Activated naive CD8-positive, alpha-beta T cell treated with anti-CD3 and anti-CD28 coated beads, Interleukin-2, amount 10 ng/mL, durations not matched to agents 7 days and 5 days (primary cell): ENCODE measurements at places on chromosomes 13 and 19.

DNA sequence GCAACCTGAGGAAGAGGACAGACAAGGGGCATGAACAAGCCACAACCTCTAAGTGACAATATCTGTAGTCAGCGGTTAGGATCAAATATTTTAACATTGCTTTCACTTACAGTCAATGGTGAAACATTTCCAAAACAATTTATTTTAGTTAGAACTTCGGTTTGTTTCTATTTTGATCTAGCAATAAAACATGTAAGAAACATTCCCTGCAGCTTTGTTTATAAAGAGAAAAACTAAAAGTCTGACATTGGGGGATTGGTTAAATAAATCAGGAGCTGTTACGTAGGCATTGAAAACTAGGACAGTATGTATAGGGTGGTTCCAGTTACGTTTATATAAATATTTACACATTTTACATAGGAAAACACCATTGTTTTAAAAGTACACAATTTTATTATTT is 3.4 kb downstream of the URI1 start:
- DNase-seq, result no peak

GRCh38 chr13:53098455-53098854 is 69.8 kb downstream of the OLFM4 start:
- no peak for DNase-seq

DNA sequence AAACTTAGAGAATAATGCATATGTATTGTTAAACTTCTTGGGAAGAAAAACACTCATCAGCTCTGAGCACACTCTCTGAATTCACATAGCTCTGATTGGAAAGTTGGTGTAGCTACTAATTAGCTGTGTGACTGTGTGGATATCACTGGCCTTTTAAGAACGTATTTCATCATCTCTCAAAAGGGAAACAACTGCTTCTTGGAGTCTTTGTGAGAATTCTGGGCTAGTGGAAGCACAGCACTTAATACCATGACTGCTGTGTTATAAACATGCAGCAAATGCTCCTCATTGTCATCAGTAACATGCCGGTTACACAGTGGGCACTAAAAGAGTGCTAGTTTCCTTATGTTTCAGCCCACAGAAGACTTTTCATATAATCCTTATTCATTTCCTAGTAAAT is 220.9 kb upstream of the CSNK1A1L start:
- no peak for DNase-seq

DNA sequence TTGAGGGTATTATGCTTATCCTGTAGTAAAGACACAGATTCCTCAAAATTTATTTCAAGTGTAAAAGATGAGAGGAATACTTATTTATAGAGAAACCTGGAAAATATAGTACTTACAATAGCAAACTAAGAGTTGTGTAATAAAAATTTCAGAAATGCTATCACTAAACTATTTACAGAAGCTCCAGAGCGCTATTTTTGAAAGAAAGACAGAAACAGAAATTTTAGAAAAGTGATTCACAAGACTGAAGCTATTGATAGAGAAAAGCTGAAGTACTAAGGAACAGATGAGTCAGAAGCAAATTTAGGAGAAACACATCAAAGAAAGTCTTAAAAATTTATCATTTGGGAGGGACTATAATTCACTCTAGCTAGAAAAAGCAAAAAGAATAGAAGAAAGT is 1174.2 kb downstream of the DIAPH3 start:
- no peak for DNase-seq

DNA sequence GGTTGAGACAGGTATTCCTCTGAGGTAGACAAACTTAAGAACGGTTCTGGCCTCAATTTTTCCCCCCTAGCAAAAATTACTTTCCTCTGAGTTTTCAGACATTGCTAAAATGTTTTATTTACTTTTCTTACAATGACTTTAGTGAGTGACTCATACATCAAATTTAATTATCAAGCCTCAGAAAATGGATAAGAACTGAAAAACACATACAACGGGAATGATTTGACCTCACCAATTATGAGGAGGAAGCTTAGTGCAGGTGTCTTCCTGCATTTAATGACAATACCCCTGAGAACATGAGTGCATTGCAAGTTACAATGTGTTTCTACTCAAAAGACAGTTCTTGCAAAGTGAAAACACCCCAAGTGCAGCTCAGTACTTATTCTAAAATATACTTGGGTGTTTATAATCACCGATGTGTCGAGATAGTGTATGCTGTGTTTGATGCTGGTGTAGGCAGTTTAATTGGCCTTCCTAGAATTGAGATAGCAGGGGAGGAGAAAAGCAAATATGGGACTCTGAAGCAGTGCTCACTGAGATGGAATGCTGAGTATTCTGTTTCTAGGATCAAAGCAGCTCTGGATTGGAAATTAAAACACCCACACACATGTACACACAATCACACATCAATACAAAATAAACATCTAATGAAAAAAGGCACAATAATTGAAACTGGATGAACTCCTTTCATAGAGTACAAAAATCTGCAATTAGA is 189.5 kb upstream of the SLC10A2 start:
- DNase-seq, result no peak

DNA sequence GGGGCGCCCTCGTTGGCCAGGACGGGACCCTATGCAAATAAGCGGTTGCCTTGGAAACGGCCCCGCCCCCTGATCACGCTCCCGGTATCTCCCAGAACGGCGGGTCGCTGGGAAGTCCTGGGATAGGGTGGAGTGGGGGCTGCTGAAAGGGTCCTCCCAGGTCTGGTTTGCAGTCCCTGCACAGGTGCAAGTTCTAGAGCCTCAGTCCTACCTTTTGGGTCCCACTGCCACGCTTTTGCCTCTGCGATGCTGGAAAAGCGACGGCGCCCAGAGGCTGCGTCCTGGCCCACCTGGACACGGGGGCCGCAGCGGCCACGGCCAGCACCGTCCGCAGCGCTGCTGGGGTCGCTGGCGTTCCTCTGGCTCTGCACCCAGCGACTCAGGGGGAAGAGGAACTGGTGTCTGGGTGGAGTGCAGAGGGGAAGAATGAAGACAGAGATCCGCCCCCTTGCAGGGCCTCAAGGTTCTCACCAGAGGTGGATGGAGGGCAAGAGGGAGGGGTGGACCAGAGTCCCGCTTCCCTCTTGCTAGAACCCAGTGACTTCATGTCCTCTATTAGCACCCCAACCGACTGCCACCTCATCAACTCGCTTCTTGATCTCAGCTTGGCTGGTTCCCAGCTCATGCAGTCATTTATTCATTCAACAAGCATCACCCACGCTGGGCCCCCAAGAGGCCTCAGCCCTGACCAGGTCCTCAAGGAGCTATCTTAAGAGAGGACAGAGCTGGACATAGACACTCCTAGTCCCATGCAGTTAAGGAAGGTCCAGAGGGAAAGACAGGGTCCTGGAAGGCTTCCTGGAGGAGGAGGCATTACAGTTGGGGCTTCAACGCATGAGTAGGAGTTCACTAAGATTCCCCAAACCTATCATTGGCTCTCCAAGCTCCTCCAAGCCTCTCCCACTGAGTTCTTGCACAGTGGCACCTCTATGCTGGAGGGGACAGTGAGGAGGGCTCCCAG is at the start of gene LRRC25:
LRRC25 (minus strand) TSS at position 381 of the 961 bp plus-strand sequence. CDS start 659 bp downstream, outside the sequence.
- DNase-seq, result no peak

DNA sequence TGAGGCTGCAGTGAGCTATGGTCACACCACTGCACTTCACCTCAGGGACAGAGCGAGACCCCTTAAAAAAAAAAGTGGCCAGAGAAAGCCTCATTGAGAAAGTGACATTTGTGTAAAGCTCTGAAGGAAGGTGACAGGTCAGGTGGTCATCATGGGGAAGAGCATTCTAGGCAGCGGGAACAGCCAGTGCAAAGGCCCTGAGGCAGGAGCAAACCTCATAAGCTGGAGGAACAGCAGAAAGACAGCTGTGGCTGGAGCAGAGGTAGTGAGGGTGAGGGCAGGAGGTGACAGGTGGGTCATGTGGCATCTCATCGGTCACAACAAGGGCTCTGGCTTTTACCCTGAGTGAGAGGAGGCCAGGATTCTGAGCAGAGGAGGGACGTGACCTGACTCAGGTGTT is 64.4 kb downstream of the RYR1 start:
- no peak for DNase-seq

DNA sequence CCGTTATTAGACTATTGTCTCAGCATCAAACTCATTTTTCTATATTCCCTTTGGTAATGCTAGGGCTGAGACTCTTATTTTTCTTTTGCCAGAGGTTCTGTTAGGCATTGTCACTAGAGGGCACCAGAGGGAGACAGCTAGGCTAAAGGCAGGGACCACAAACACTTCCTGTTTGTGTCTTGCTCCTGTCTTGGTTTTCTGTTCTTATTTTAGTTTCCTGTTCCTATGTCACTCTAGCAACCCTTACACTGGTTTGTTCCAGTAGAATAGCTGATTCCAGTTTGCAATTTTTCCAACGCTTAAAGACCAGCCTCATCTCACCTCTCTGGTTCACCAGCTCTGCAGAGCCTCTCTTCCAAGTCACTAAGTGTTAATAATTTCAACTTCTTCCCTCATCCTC is 772.0 kb downstream of the DIAPH3 start:
- no peak for DNase-seq

DNA sequence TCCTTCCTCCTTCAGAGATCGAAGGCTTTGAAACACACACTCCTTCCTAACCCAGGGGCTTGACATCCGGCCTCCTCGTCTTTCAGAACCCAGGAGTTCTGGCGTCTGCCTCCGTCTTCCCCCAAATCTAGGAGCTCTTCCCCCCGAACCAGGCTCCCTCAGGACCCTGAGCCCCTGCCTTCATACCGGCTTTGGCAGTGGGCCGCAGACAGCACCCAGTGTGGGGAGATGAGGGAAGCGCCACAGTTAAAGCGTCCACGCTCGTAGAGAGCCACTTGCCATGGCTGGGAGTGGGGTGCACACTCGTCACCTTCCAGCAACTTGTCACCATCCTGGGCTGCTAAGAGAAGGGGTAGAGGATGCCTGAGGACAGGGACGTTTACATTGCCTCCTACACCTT is 3.9 kb upstream of the KLK1 start:
- DNase-seq, result no peak

GRCh38 chr13:74288361-74288911 is 154.2 kb upstream of the KLF12 start:
- DNase-seq, result peak; percentile 47

DNA sequence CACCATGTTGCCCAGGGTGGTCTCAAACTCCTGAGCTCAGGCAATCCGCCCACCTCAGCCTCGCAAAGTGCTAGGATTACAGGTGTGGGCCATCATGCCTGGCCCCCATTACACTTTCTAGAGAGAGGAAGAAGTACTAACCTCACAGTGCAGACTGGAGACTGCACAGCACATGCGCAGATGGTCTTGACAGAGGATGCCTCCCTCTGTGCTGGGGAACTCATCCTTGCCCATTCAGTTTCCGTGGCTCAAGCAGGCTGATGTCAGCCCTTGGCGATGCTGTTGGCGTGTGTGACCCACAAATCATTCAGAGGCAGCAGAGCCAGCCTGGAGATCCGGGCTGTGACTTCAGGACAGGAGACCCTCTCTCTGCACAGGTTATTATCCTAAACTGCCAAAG is 14.6 kb upstream of the FFAR2 start:
- no peak for DNase-seq

DNA sequence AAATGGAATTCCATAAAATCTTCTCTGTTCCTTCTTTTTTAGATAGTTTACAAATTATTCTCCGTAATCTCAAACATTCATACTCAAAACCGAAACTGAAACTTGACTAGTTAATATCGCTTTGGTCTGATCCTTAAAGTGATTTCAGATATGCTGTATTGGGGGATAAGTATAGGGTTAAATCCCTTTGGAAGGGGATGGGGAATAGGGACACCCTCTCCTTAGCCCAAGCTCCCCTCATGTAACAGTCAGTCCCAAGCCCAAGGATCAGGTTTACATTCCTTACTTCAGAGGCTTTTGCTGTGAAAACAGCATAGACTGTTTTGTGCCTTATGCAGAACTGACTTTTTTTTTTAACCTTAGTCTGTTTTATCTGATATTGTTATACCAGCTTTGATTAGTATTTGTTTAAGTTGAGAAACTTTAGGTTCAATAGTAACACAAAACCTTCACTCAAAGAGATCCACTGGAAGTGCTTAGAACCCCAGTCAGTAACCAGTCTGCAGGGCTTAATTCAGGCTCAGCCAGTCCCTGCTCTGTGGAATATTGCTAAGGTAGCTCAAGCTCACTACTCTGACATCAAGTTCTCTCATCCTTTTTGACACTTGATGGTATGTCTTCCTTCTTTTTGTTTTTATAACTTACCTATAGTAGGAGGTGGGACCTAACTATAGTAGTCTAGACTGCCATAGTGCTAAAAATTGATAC is 10.5 kb downstream of the CDADC1 start:
- DNase-seq, result no peak

- DNase-seq, result no peak
These were observed 2.6 kb downstream of the UBXN6 start for GRCh38 chr19:4454747-4455718.

GRCh38 chr13:71906448-71906847 is 39.4 kb upstream of the DACH1 start:
- no peak for DNase-seq
